Left forelimb (tissue), 1 donor: ENCODE measurements at places on chromosomes 12 and 14.

DNA sequence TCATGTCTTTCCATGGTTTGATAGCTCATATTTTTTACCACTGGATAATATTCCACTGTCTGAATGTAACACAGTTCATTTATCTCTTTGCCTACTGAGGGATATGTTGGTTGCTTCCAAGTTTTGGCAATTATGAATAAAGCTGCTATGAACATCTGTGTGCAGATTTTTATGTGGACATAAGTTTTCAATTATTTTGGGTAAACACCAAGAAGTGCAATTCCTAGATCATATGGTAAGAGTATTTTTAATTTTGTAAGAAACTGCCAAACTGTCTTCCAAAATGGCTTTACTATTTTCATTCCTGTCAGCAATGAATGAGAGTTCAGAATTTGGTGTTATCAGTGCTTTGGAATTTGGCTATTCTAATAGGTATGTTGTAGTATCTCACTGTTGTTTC lies 43.7 kb upstream of the SLC35F4 start:
- DNase-seq = no peak

DNA sequence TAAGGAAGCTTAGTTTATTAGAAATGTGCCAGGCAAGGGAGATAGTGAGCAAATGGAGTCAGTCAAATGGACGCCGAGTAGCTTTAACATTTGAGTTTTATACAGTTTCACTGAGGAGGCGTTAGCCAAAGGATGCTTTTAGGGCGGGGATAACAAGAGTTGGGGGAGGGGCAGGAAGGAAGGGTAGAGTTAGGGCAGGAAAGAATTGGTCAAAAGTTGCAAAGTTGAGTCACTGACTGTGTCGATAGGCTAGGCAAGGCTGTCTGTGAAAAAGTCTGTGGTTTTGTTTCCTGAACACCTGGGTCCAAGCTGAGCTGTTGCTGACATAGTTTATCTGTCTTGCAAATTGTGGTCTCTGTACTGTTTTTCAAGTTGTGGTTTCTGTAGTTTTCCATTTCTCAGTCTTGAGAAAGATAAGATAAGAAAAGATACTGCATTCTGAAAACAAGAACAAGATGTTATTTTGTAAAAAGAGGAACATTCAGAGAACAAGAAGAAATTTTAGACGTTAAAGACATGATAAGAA lies 62.6 kb upstream of the RESF1 start:
- no peak for DNase-seq

- no peak for DNase-seq
These were observed 89.3 kb downstream of the GARIN6 start for GRCh38 chr12:99736760-99737269.

DNA sequence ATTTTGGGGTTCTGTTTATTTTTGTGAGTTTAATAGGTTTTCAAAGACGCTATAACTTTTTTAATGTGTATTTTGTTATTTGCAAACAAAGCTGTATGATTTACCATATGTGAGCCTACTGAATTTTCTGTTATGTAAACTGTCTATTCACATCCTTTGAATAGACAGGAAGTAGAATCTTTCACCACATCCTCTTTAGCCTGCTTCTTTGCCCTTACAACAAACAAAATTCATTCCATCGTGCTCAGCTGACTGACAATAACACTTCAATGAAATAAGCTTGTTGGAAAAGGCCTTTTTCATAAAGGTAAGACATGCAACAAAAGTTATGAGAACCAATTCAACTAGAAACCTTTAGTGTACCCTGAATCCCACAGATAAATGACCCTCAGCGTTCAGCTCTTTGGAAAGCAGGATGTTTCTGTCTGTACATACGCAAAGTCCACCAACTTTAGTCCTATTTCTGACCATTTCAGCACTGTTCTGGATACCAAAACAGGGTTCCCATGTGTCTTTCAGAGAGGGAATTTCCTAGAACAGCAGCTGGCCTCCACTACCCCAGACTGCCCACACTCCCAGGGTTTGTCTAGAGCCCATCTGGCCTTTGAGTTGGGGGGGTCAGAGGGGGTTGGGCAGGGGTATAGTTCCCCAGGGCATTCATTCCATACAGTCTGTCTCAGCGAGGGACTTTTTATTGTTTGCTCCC lies 71.3 kb downstream of the DUSP6 start:
- peak; percentile 63 for DNase-seq

GRCh38 chr12:123073292-123073691 lies 77.6 kb downstream of the PITPNM2 start:
- DNase-seq = no peak

- no peak for DNase-seq
These were observed 87.2 kb downstream of the CHGA start for GRCh38 chr14:93010130-93010499.

DNA sequence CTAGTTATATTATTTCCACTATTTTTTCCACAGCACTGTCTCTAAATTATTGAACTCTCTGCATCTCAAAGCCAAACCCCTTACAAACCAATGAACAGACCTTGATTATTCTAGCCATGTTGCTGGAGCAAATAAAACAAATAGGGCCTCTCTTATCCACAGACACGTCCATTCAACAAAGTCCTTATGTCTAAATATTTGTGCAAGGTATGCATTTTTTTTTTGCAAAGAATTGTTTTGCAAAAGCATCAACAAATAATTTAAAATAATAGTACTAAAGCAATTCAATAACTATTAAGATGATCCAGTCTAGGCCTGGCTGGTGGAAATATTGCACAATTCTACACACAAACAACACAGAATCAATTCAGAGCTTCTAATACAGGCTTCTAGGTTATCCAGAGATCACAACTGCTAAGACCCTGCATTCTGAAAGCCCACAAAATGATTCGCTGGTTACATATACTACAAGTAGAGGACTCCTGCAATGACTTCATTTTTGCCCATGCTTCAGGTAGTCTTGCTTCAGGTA lies 221.0 kb downstream of the SLC25A21 start:
- DNase-seq = no peak

GRCh38 chr12:38373784-38374183 lies 57.2 kb downstream of the ALG10B start:
- DNase-seq = no peak

GRCh38 chr12:47834199-47834903 lies 14.6 kb upstream of the HDAC7 start:
- DNase-seq = no peak

- DNase-seq = no peak
These were observed 64.4 kb upstream of the FZD10 start for GRCh38 chr12:130097798-130098255.

DNA sequence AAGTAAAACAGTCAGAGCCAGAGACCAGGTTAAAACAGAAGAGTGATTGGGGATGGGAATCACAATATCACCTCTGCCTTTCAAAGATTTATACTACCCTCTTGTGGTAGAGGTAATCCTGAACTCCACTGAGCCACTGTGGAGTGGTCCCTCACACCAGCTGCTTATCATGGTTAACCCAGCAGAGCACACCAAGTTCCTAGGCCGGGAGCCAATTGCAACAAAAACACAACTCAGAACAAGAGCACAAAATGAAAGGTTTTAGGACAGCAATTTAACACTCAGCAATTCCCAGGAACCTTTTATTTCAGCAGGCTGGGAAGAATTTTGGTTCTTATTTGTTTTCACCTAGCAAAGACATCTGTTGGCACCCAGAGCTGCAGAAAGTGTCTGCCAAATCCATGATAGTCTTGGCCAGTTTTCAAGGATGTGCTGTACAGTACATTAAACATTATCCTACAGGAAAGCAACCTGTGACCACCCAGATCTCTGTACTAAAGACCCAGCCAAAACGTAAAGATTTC lies 220.5 kb upstream of the ATXN7L3B start:
- peak; percentile 63 for DNase-seq

DNA sequence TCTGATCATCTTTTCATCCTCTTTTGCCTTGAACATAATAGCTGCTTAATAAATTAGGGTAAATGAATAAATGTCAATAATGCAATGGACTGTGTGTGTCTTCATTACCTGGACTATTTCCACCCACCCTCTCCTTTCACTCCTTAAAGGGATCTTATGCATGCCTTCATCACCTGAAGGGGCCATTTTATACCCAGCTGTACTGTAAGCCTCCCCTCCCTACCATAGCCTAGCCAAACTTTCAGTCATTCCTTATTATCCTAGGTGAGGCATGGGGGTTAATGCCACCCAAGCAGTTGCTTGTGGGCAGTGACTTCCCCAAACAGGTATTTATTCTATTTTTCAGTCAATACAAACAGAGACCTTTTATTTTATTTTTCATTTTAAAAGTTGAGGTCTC lies 127.8 kb upstream of the PARP11 start:
- no peak for DNase-seq

GRCh38 chr14:77032491-77032843 lies 4.0 kb upstream of the IRF2BPL start:
- DNase-seq = no peak

DNA sequence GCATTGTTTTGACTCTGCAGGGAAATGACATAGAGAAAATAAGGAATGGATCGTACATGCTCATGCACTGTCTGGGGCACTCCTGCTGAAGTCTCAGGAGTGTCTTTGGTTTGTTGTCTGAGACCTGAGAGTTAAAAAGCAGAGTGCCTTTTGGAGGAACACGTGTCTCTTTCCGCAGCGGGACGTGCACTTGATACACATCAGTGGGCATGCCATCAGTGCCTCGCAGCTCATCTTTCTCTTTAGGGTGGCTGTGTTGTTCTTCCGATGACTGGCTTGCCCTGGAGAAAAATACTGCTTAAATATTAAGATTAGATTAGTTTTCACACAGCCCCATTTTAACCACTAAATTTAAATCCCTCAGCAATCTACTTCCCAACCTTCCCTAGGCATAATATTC lies 835.9 kb downstream of the DIO2 start:
- DNase-seq = no peak

DNA sequence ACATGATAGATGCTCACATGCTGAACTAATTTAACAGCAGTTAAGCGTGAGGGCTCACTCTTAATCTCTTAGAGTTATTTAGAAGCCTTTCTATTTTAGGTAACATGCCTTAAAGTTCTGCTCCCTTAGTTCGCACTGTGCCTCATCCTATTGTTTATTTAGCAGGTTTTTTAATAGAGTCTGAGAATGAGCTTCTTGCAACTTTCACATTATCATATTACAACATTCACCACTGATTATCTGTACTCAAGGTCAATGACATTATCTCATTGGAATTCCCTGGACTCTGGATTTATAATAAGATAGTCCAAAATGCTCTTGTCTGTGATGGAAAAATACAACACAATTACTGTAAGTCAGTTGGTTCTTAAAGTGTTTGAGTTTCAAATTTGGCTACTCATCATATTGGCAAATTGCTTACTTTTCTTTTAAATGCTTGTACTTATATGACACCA lies 183.6 kb upstream of the SLC38A2 start:
- no peak for DNase-seq

DNA sequence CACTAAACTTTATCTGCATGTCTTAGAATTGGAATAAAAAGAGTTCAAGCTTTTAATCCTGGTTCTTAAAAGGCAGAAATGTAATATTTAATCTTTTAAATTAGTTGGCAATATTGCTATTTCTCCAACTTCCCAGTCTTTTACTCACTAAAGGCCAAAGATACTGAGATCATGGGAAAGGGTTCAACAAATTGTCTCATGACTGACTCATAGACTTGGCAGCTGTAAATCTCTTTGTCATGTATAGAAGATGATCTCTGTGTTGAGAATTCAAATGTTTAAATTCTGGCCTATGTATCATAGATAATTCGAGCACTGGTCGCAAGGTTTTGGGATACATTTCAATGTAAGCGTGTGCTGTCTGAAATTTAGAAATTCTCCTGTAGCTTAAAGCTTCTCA lies 40.1 kb upstream of the STRAP start:
- DNase-seq = no peak

DNA sequence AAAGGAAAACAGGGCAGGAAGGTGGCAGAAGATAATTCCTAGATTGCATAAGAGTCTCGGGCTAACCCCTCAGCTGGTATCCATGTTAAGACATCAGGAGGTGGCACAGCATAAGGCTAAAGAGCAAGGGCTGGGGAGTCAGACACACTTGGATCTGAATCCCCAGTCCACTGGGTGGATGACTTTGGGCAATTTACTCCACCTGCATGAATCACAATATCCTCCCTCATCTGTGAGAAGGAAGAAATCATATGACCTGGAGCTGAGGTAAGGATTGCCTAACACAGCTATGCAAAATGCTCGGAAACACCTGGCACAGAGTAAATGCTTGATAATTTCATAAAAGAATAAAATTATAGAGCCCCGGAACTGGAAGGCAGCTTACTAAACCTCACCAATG lies 217.9 kb downstream of the PIK3C2G start:
- no peak for DNase-seq

- DNase-seq = no peak
These were observed 13.7 kb upstream of the MED13L start for GRCh38 chr12:116291218-116291617.

DNA sequence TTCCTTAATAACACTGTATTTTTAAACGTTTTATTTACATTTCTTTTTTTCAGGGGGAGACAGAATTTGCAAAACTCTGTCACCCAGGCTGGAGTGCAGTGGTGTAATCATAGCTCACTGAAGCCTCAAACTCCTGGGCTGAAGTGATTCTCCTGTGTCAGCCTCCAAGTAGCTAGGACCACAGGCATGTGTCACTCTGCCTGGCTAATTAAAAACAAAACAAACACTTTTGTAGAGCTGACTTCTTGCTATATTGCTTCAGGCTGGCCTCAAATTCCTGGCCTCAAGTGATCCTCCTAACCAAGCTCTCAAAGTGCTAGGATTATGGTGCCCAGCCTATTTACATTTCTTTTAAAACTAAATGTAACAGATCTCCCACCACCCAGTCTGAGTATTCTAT lies 12.7 kb downstream of the CPSF6 start:
- DNase-seq = no peak

GRCh38 chr14:24940213-24940783 lies 109.6 kb downstream of the STXBP6 start:
- DNase-seq = no peak

GRCh38 chr12:80242321-80242720 lies 143.0 kb downstream of the OTOGL start:
- DNase-seq = no peak

- no peak for DNase-seq
These were observed 1.4 kb downstream of the EGLN3 start for GRCh38 chr14:33949411-33949893.

GRCh38 chr14:25537846-25538455 lies 488.0 kb upstream of the STXBP6 start:
- no peak for DNase-seq

GRCh38 chr14:50083467-50084337 lies 32.7 kb downstream of the VCPKMT start:
- no peak for DNase-seq

DNA sequence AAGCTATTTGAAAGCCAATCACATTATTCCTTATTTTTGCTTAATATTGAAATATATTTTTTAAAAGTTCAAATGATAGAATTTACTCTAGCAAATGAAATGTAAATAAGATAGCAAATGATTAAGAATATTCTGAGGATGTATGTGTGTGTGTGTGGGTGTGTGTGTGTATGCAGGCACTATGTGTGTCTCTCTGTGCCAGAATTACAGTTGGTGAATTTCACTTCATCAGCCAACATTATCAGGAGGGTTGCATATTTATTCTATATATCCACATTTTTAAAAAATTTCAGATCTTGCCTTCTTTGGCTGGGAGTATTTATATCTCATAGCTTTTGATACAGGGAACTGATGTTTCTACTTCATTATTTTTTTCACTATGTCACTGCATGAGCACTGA lies 274.9 kb upstream of the SOX5 start:
- DNase-seq = no peak

GRCh38 chr12:2283480-2283879 lies 230.7 kb downstream of the CACNA1C start:
- no peak for DNase-seq
